ENCODE measurements at places on chromosomes 16 and 17. TPM values are rescaled to one million over a fixed set of nuclear protein-coding genes. Genes with fewer than 3 reads are reported as not detected.

- peak; percentile 96 for DNase-seq
Measured at GRCh38 chr17:40956401-40957254, 10.1 kb downstream of the KRT39 start.

GRCh38 chr17:42288803-42289610 lies 709 bp downstream of the STAT5A start:
- no peak for DNase-seq

GRCh38 chr17:72116661-72117521 lies 3.9 kb upstream of the SOX9 start:
- DNase-seq: no peak

GRCh38 chr16:68263559-68264127 lies 683 bp upstream of the SLC7A6 start:
- DNase-seq: no peak

GRCh38 chr17:49061524-49061943 lies 64.3 kb downstream of the IGF2BP1 start:
- DNase-seq: no peak

- no peak for DNase-seq
Measured at GRCh38 chr16:12091569-12092543, 115.3 kb downstream of the SNX29 start.

GRCh38 chr17:27496005-27496404 lies 39.8 kb downstream of the KSR1 start:
- DNase-seq: no peak

- DNase-seq: no peak
Measured at GRCh38 chr17:63623786-63624530, 1.7 kb downstream of the MAP3K3 start.

DNA sequence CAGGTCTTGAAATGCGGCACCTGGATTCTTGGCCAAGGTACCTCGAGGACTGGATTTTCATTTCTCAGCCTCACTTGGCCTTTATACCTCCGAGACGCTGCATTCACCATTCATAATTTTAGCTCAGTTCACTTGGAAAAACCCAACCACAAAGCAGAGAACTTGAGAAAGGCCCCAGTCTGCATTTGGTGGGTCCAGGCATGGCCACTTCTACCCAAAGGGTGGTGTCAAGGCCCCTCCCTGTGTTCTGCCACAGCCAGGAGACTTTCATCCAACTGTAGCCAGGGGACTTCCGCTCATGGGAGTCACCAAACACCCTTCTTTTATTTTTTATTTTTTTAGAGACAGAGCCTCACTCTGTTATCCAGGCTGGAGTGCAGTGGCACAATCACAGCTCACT lies 14.7 kb upstream of the TVP23A start:
- DNase-seq: no peak

- DNase-seq: no peak
Measured at GRCh38 chr16:71295950-71296349, 6.7 kb upstream of the CMTR2 start.

The TBC1D26 gene
- not detected for total RNA-seq

The CES1 gene
- total RNA-seq: 0.15 TPM

The TNFRSF17 gene
- total RNA-seq: not detected

- no peak for DNase-seq
Measured at GRCh38 chr17:79990051-79990592, 45.5 kb downstream of the TBC1D16 start.

DNA sequence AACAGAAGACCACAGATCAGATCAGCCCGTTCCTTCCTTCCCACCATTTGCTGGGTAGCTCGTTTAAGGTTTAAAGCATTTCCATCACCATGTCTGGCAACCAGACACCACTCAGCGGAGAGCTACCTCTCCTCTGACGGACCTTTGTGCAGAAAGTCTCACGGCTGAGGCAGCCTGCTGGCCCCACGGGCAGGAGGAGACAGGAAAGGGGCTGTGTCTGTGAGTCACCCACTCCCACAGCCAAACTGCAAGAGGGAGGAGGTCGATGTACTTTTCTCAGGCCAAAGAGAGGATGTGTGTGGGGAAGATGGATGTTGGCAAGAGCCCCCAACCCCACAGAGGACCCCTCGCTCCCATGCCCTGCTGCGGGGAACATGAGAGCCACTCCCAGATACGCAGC lies 92.1 kb downstream of the ZNF423 start:
- DNase-seq: no peak

- DNase-seq: no peak
Measured at GRCh38 chr17:83152745-83153611, 73.6 kb downstream of the METRNL start.

DNA sequence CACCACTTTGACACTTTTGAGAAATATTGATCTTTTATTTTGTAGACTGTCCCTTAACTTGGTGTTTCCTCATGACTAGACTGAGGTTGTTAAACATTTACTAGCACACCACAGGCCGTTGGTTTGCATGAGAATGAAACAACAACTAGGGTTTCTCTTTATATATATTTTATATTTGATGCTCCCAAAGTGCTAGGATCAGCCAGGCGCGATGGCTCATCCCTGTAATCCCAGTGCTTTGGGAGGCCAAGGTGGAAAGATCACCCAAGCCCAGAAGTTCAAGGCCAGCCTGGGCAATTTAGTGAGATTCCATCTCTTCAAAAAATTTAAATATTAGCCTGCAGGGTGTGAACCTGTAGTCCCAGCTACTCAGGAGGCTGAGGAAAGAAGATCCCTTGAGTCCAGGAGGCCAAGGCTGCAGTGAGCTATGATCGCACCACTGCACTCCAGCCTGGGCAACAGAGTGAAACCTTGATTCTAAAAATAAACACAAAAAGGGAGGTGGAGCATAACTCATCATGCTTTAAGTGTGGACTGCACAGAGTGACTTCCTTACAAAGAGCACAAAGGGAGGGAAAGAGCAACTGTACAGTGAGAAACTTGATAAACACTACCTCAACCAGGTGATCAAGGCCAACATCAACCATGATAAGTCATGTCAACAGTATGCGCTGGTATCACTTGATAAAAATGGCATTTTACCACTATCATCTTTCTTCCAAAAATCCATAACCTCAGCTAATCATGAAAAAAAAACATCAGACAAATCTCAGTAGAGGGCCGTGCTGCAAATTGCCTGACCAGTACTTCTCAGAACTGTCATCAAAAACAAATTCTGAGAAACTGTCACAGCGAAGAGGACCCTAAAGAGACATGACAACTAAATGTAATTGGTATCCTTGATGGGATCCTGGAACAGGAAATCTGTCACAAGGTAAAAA lies 72.8 kb upstream of the ATF7IP2 start:
- DNase-seq: peak; percentile 62

GRCh38 chr16:30876867-30877266 lies 17.0 kb downstream of the BCL7C start:
- no peak for DNase-seq

DNA sequence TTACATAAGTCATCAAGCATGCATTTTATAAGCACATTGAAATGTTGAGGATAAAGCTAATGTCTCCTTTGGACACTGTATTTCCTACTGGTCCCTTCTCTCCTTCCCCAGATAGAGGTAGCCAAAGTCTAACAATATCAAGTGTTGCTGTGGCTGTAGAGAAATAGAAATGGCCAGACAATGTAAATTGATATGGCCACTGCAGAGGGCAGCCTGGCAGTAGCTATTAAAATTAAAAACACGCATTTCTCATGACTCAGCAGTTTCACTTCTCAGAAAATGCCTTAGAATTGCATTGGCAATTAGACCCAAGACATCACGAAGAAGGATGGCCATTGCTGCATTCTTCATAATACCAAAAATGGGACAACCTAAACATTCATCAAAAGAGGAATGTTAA lies 46.8 kb upstream of the MRTFB start:
- no peak for DNase-seq

GRCh38 chr17:34711646-34712045 lies 132.3 kb downstream of the TMEM132E start:
- DNase-seq: no peak

GRCh38 chr16:38941-39892 lies 14.2 kb downstream of the POLR3K start:
- peak; percentile 39 for DNase-seq

DNA sequence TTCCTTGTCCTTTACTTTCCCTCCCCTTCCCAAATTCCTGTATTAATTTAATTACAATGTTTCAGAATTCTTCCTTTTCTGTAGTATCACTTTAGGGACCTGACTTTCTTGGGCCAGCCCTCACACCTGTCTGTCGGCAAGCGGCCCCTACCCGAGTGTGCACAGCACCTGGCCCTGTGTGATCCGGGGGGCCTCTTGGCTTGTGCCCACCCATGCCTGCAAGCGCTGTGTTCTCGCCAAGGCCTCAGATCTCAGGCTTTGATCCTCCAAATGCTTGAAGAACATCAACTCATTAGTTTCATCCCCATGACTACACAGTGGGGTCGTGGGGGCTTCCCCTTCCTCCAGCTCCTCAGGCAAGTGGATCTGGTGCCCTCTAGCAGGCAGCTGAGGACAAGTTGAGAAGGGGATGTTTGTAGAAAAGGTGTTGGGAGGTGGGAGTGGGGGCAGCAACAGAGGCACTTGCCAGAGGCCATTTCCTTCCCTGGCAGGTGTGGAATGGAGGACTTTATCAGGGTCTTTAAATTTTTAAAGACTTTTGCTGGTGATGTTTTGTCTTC lies 15.7 kb upstream of the CDH3 start:
- DNase-seq: no peak

The NHERF2 gene
- 3.5 TPM for total RNA-seq

The SEZ6 gene
- not detected for total RNA-seq

DNA sequence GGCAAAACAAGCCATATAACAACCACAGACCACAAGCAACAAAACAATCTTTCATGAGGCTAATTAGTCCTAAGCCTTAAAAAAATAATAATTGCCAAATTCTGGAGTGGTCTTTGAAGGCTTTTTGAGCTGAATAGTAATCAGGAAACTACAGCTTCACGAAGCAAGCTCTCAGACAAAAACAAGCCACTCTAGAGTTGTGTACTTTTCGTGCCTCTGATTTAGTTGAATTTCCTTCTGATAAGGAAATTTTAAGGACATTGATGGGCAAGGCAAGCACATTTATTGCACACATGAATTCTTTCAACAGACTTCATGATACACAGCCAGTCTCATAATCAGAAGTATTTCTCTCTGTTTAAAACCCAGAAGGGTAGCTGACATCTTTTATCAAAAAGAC lies 130.8 kb upstream of the IRX3 start:
- DNase-seq: no peak

DNA sequence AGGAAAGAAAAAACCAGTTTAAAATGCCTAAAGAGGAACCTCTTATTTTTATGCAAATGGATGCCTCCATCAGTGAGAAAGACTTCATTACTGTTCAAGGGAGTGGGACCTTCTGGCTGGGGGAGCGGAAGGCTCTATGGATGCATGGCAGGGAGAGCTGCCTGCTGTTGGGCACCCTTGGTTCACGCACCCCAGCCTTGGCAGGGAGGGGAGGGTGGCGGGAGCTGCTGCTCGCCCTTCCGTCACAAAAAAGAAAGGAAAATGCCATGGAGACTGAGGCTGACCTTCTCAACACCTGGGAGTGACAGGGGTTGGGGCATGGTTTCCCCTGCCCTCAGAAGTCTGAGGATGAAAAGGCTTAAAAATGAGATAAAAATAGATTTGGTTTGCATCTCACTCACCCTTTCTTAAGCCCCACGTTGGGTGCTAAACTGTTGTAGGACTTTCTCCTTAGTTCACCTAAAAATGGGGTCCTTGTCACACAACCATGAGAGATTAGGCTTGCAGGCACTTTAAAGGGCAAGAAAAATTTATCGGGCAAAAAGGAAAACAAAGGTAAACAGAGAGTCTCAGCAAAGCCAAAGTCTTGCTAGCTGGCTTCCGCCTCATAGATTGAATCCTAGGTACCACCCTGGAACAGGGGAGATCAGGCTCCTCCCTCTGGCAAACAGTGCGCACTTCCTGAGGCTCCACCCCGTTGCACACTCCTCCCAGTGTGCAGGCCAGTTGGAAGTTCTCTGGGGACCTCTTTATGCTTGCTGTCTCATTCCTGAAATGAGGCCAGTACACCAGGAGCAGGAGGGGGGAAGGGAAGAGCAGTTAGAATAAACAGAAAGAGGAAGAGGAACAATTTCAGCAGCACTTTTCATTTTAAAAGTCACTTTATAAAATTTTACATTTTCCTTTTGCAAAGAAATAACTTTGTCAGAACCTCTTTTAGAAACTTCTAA lies 31.6 kb downstream of the PHKB start:
- no peak for DNase-seq

- no peak for DNase-seq
Measured at GRCh38 chr16:27429330-27429871, 27.4 kb downstream of the IL21R start.

GRCh38 chr16:10511829-10512228 lies 68.6 kb downstream of the EMP2 start:
- no peak for DNase-seq

- no peak for DNase-seq
Measured at GRCh38 chr17:76075364-76076145, 974 bp downstream of the GALR2 start.

- DNase-seq: no peak
Measured at GRCh38 chr17:64185101-64185500, 55.2 kb upstream of the ERN1 start.

DNA sequence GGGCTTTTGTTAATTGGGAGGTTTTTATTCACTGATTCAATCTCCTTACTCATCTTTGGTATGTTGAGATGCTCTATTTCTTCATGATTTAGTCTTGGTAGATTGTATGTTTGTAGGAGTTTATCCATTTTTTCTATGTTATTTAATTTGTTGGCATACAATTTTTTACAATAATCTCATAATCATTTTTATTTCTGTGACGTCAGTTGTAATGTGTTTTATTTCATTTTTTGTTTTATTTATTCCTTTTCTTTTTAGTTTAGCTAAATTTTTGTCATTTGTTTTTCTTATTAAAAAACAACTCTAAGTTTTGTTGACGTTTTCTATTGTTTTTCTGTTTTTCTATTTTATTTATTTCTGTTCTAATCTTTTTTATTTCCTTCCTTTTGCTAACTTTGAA lies 389.8 kb downstream of the HS3ST3B1 start:
- no peak for DNase-seq

The KCNG4 gene
- total RNA-seq: not detected

DNA sequence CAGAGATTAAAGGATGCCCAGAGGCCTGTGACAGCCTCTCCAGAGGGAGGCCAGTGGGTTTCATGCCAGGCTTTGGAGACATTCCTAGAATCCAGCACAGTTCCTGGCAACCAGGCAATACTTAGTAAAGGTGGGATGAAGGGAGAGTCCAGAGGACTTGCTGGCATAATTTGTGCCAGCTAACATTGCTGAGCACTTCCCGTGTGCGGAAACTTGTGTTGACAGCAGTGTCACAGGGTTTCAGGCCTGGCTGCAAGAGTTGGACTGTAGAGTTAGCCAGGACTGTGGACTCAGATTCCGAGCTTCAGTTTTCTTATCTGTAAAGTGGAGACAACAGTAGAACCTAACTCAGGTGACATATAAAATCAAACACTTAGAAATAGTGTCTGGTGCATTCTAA lies 141.7 kb downstream of the SALL1 start:
- no peak for DNase-seq
